ENCODE measurements at places on chromosomes 1 and 21.
A peak's percentile ranks its signal among the peaks of the same experiment; 100 is the strongest.

GRCh38 chr1:160541622-160542302 lies 18.7 kb upstream of the SLAMF6 start:
- no peak for DNase-seq

DNA sequence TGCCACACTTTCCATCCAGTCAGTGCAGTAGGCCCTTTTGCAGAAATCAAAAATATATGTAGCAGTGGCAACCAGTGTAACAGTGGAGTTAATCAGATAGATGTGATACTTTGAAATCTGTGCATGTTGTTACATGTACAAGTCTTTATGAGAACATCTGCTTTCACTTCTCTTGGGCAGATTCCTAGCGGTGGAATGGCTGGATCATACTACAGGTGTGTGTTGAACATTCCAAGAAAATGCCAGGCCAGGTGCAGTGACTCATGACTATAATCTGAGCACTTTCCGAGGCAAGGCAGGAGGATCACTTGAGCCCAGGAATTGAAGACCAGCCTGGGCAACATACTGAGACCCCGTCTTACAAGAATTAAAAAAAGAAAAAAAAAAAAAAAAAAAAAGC lies 55.3 kb downstream of the GNB1 start:
- DNase-seq, result no peak

- DNase-seq, result no peak
Measured at GRCh38 chr1:40773748-40774265, 9.8 kb upstream of the KCNQ4 start.

DNA sequence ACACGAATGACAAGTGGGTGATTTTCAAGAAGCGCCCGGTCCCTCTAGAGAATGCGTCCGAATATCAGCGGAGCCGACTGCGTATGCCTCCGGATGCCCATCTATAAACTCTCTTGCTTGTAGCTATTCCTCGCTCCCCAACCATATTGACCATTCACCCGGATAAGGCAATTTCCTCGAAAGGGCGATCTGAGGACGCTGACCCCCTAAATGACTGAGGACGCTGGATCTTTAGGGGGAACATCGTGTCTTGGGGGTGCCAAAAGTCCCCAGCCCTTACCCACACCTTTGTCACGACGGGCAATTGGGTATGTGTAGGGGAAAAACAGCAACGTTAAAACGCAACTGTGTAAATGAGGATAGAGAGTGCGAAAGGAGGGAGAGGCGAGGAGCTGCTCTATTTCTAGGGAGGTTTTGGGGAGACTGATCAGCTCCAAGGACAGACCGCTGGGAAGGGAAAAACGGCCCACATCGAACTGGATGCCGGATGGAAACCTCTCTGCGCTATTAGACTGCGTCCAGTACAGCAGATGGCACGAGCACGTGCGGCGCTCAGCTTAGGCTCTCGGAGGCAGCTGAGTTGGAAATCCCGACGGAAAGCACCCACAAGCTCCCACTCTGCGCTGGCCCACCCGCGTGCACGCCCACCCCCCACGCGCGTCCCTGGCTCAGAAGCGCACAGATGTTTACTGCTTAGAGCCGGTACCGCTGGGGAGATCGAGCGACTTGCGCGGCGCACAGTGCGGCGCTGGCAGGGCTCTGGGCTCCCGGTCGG lies 2.9 kb upstream of the PRRX1 start:
- no peak for DNase-seq

DNA sequence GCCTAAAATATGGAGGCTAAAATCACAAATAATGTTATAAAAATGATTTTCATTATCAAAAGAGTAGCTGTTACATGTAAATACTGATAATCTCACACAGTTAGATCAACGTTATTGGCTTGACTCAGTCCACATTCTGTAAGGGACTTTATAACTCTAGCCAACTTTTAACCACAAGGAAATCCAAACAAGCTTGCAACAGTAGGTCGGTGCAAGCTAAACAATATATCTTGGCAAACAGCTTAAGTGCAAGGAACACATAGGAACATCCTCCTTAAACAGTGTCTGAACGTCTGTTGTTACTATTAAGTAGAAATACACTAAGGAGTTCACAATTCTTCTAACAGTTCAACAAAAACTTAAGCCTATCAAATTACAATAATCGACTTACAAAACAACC lies 126.7 kb downstream of the EIF4G3 start:
- no peak for DNase-seq

GRCh38 chr1:32876341-32877210 lies 5.9 kb upstream of the FNDC5 start:
- no peak for DNase-seq

GRCh38 chr1:902802-903201 lies 20.9 kb upstream of the SAMD11 start:
- DNase-seq, result no peak

DNA sequence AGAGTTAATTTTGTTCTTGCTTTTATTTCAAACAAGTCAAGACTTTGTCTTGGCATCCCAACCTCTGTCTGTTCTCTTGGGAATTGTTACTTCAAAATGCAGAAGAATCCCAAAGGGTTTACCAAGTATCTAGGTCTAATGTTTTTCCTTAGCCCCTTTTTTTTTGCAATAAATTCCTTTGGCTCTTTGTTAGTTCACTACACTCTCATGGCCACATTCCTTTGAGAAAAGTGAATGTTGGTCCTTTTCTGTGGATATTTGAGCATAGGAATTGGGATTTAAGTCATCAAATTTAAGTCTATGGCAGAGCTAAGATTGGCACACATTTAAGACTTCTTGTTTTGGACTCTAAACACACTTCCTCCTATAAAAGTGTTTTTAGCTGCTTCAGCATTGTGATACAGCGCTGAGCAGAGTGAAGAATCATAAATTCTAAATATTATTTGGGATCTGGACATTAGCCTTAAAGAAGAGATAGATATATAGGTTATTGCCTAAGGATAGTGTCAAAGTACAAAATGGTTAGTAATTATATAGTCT lies 1.9 kb downstream of the BTF3L4 start:
- DNase-seq, result no peak

DNA sequence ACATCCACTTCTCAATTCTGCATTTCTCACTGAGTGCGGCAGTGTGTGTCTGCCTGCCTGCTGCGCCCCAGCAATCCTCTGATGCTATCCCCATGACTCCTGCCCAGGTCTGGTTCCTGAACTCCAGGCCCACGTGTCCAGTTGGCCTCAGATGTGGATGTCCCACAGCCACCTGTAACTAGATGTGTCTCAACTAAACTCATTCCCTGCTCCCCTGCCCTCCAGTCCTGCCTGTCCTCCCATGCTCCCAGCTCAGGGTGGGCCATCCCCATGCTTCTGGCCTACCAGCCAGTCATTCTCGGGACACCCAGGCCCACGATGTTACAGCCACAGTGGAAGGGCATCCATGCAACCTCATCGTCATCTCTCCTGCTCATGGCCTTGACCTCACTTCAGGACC lies 76.8 kb downstream of the STUM start:
- DNase-seq, result no peak

GRCh38 chr1:208212893-208213292 lies 31.3 kb downstream of the PLXNA2 start:
- DNase-seq, result no peak

DNA sequence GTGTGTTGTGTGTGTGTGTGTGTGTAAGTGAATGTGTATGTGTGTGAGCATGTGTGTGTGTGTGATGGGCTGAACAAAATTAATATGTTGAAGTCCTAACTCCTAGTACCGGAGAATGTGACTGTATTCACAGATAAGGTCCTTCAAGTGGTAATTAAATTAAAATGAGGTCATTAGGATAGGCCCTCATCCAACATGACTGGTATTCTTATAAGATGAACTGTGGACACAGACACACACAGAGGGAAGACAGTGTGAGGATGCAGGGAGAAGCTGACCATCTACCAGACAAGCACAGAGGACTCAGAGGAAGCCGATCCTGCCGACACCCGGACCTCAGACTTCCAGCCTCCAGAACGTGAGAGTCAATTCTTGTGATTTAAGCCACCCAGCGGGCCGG lies 91.2 kb upstream of the PGBD5 start:
- no peak for DNase-seq

DNA sequence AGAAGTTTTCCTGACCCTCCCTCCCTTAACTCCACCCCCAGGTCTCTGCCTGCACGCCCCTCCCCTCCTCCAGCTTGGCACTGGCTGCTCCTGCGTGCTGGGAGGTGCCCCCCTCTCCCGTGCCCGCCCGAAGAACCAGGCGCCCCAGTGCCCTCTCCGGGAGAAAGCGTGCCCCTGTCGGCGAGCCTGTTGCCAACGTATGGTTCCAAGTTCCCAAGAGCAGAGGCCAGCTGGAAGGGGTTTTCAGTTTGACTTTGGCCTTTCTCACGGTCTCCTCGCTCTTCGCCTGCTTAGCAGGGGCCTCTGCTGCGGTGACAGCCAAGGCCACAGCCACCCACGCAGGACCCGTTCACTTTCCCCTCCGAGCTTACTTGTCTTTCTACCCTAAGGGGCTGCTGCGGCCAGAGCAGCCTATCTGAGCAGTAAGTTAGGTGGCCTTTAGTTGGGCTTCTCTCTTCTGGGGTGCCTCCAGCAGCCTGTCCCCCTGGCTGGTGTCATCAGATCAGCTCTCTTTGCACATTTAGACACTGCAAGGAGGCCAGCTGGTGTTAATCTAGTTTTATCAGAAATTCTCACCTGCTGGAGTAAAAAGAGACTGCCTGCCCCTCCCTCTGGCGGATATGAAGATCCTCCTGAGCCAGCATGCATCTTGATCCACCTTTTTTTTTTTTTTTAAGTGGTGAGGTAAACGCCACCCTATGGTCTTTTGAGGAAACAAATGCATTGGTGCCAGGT lies 1.5 kb downstream of the STUM start:
- peak; percentile 76 for DNase-seq

- no peak for DNase-seq
Measured at GRCh38 chr1:234765672-234766071, 155.7 kb upstream of the IRF2BP2 start.

- peak; percentile 65 for DNase-seq
Measured at GRCh38 chr1:160997323-160998038, 23.5 kb downstream of the F11R start.

GRCh38 chr1:227486559-227486958 lies 76.8 kb upstream of the ZNF678 start:
- no peak for DNase-seq

DNA sequence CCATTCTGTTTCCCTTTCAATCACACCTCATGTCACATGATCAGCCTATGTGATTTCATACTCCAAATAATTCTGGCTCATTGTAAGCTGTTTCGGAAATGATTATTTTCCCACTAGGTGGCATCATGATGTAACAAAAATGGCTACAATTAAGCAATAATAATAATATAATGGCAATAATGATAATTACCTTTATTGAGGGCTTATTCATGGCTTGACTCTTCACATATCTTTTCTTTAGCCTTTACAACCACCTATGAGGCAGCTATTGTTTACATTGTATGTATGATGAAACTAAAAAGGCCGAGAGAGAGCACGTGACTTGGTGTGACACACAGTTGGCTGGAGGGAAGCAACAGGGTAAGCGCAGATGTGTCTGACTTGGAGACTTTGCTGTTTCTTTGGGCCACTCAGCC lies 12.5 kb upstream of the KPRP start:
- no peak for DNase-seq

GRCh38 chr1:44621841-44622286 lies 52.4 kb downstream of the TMEM53 start:
- no peak for DNase-seq

- DNase-seq, result no peak
Measured at GRCh38 chr1:58997637-58998036, 213.8 kb upstream of the JUN start.

- peak; percentile 31 for DNase-seq
Measured at GRCh38 chr1:156926175-156926574, 5.7 kb downstream of the LRRC71 start.

DNA sequence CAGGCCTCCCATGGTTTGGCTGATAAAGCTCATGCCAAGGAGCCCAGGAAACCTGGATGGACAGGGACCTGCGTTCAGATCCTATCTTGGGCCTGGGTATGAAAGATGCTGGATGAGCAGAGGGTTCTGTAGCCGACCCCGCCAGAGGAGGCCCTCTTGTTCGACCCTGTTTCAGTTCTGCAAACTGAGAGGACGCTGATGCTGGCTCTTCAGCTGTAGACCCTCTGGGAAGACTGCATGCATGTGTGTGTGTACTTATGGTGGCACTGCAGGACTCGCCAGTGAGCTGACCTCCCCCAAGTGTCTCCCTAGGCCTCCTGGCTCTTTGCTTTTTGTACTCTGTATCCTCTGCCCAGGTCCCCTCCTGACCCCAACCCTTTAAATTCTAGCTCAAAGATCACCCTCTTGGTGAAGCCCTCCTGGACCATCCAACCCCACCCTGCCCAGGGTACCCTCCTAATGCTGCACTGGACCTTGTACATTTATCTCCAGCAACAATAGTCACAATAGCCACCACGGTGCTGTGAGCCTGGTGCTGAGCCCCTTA lies 1.6 kb downstream of the EPS8L3 start:
- DNase-seq, result no peak

DNA sequence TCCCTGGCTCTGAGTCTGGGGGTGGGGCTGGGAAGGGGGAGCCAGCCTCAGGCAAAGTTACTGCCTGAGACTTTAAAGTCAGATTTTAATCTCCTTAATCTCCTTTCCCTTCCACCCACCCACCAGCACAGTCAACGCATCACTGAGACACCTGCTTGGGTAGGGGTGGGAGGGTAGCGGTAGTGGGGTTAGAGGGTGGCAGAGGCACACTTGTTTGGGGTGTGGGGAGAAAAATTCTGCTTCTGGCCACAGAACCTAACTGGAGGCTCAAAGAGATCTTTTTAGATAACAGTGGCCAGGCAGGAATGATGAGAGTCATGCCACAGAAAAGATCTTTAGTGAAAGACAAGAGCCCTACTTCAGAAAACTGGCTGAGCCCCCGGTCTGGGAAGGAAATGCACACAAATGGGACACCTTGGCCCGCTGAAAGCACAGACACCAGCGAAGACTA lies 44.1 kb downstream of the CD247 start:
- DNase-seq, result no peak

DNA sequence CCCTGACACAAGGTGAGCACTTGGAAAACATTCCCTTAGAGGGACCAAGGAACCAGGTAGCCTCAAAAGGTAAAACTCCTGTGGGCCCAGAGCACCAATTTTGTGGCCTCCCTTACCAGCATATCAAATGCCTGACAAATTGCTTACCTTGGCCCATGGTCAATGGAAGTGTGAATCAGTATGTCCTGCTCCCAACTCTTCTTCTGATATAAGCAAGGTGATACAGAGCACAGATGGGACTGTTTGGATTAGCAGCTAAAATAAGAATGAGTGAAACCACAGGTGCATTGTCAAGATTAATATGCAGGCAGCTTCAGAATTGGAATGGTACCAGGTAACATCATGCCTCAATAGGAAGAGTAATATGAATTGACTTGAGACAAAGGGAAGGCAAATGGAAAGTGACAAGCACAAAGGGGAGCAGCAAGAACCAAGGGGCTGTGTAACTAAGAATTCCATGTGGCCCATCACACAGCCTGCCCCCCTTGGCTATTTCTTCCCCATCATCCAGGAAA lies 156.8 kb upstream of the KCND3 start:
- DNase-seq, result no peak

DNA sequence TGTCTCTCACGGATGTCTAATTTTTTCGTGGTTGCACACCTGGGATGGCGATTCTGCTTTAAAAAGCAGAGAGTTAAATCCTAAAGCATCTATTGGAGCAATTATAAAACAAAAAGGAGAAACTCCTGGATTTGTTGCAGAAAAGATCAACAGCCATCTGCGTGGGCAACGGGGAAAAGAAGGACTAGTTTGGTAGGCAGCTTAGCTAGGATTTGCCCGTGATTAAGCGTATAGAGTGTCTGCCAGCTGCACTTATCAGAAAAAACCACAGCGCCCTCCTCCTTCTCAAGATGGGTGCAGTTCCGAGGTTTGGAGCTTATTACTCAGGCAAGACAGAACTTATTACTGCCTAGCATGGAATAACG lies 526 bp upstream of the SLC25A24 start:
- DNase-seq, result peak; percentile 93

All from spinal cord (tissue), 10 donors.